ENCODE measurements at places on chromosomes 13 and 19. TPM values are rescaled to one million over a fixed set of nuclear protein-coding genes. Genes with fewer than 3 reads are reported as not detected.

- peaks cover 25% of the 10 kb centered on the region for H3K36me3 ChIP-seq
- no peak overlapping the region for H3K4me3 ChIP-seq
- H3K4me1 ChIP-seq: no peaks in the 10 kb centered on the region
- H3K27me3 ChIP-seq: no peaks in the 10 kb centered on the region
These were observed 5.8 kb downstream of the CHAMP1 start for GRCh38 chr13:114320065-114320464.

DNA sequence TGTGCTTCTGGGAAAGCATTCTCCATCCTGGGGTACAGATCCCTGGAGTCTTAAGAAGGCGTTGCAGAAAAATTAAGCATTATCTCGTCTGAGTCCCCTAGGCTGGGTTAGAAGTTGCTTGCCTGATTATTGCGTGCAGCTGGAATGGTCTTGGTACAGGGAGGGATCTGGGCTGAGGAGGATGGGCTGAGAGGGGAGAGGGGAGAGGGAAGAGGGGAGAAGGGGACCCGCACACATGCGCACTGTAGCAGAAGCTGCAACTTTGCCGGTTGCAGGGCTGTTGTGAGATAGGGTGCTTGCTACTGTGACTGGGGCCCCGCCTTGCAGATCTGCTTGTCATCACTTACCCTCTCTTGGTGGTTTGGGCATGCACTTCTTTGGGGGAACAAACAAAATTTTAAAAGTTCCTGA, 316.8 kb downstream of the DLEU7 start:
- no peak overlapping the region for H3K4me3 ChIP-seq
- no peak overlapping the region for H3K27ac ChIP-seq
- no peaks in the 10 kb centered on the region for H3K27me3 ChIP-seq
- H3K36me3 ChIP-seq: no peaks in the 10 kb centered on the region
- DNase-seq: no peak
- peaks cover 14% of the 10 kb centered on the region for H3K4me1 ChIP-seq

Gene KIR2DL3
- not detected for polyA plus RNA-seq

DNA sequence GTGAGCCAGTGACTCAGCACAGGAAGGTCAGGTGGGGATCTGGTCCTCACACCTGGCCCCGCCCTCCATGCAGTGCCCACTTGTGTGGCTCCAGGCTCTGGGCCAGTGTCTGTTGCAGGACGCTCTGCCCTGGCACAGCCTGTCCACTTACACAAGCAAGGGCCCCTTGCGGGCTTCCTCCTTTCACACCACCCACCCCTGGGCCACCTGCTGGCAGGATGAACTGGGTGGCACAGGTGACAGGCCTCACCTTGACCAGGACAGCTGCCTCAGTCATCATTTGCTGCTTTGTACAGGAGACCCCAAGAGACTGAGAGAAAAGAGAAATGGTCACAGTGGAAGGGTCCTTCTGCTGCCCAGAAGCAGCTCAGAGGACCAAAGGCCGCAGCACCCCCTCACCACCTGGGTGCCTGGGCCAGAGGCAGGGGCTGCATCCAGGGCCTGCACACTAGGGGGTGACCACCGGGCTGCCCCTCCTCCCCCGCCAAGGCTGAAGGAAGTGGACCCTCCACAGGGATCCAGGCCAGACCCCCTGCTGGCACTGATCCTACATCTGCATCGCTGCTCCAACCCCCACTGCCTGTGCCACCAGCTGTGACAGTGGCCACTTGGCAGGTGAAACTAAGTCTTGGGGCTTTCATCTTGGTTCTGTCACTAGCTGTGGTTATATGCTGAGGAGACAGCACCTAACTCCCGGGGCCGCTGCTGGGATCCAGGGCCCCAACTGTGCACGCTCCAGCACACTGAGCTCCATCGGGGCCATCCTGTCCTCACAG, 110.3 kb downstream of the TUBA3C start:
- no peaks in the 10 kb centered on the region for H3K4me1 ChIP-seq
- H3K27ac ChIP-seq: no peak overlapping the region
- H3K4me3 ChIP-seq: no peak overlapping the region
- peaks cover 1% of the 10 kb centered on the region for H3K27me3 ChIP-seq
- no peak for DNase-seq
- H3K36me3 ChIP-seq: no peaks in the 10 kb centered on the region

DNA sequence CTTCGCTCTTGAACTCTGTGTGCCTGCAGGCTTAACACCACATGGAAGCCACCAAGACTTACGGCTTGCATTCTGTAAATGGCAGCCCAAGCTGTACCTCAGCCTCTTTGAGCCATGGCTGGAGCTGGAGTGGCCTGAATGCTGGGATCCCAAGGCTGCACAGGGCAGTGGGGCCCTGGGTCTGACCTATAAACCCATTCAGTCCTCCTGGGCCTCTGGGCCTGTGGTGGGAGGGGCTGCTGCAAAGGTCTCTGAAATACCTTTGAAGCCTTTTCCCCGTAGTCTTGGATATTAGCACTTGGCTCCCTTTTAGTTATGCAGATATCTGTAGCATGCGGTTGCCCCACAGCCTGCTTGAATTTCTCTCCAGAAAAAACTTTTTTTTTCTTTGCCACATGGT, 8.2 kb downstream of the TM9SF2 start:
- H3K36me3 ChIP-seq: peaks cover 8% of the 10 kb centered on the region
- H3K27me3 ChIP-seq: no peaks in the 10 kb centered on the region
- peaks cover 11% of the 10 kb centered on the region for H3K4me1 ChIP-seq
- no peak overlapping the region for H3K27ac ChIP-seq
- no peak overlapping the region for H3K4me3 ChIP-seq

Measured in small intestine (tissue), 16 donors.